ENCODE measurements at places on chromosomes 13 and 19.

GRCh38 chr13:27622102-27622820 lies 569 bp downstream of the POLR1D start:
- DNase-seq = no peak

DNA sequence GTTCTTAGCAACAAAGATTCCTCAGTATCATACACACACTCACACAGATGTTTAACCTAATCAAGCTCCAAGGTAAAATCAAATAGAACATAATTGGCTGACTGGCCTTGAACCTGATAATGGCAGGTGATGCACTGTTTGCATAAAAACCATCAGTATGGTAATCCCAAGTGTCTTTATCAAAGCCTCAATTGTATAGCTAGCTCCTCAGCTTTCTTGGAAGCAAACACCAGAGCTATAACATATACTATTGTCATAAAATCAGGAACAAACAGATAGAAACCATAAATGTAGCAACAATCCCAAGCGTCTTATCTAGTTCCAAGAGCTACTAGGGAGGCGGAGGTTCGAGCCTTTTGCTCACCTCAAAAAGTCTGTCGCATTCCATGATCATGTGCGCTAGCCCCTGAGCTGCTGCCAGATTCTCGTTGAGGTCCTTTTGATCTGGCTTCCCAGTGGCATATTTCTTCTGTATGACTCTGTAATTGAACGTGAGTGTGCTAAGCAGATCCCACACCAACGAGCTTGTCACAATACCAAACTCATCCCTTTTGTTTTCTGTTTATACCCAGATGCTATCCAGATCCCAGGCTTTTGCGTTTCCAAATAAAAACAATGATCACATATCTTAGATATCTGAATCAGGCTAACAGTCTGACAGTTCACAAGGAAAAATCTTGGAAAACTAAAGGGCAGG lies 95.3 kb downstream of the KL start:
- no peak for DNase-seq

GRCh38 chr19:33201886-33202545 lies 7.9 kb downstream of the LRP3 start:
- DNase-seq = no peak

DNA sequence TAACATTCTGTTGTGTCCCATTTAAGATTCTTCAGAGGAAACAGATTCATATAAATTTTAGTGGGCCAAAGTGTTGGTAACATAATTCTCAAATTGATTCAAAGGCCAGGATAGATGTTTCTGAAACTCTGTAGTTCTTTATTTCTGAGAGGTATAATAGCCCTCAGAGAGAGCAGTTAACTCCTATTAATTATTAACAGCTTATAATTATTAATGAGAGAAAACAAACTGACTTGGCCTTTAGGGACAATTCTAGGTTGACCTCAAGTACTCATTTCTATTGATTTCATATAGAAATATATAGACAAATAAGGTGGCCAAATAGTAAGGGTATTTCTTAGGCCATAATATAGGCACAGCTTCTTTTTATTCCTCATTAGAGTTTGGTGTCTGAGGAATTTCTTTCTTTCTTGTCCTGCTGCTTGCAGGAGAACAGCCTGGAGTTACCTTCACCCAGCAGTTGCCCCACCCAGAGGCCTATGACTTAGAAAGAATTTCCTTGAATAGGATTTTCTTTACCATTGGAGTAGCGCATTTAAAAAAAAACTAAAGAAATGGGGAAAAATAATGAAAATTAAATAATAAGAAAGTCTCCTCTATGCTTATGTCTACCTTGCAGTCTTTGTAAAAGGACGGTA lies 1430.1 kb upstream of the SPRY2 start:
- DNase-seq = no peak

DNA sequence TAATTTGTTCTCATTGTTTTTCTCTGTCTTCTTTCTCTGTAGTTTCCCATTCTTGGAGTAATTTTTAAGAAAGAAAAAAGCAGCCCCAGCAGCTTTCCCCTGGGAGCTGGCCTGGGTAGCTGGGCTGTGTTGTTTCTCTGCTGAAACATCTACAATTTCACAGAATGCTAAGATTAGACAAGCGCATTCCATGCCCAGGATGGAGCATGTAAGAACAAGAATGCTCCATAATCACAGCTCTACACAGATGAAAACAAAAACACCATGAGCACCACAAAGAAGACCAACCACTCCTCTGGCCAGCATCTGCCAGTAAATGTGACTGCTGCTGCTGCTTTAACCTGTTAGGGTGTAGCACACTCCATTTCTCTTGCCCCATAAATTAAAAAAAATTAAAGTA lies 239.2 kb upstream of the SLITRK1 start:
- peak; percentile 2 for DNase-seq
